Hematopoietic multipotent progenitor cell treated with erythropoietin and hydrocortisone succinate and interleukin-3 and kit ligand, for 17 days (in vitro differentiated cells): ENCODE measurements at places on chromosomes 1 and 21.

GRCh38 chr1:204992201-204992997, 50.6 kb upstream of the CNTN2 start:
- DNase-seq = no peak

- DNase-seq = no peak
Observed at GRCh38 chr21:25639551-25640201, 618 bp downstream of the JAM2 start.

GRCh38 chr1:59258412-59259032, 38.4 kb upstream of the FGGY start:
- DNase-seq = no peak

GRCh38 chr1:159144571-159144970, 26.8 kb upstream of the CADM3 start:
- DNase-seq = no peak

- no peak for DNase-seq
Observed at GRCh38 chr1:63746129-63746864, 27.5 kb upstream of the ROR1 start.

DNA sequence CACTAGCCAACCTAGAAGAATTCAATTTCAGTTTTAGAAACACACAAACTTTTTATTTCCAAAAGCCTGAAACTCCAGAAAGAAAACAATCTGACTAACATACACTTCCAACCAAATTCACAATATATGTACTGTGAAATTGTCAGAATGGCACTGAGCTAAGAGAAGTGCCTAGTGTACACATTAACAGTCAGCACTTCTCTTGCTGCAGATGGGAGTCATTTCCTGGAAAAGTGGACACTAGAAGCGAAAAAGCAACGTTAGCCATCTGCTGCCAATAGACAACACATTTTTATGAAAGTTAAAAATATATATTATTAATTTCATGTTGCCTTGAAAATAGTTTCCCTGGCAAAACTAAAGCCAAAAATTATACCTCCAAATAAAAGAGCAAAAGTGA, 66.1 kb downstream of the EPS15 start:
- DNase-seq = no peak

GRCh38 chr1:153353226-153353947, 4.3 kb upstream of the S100A9 start:
- no peak for DNase-seq

DNA sequence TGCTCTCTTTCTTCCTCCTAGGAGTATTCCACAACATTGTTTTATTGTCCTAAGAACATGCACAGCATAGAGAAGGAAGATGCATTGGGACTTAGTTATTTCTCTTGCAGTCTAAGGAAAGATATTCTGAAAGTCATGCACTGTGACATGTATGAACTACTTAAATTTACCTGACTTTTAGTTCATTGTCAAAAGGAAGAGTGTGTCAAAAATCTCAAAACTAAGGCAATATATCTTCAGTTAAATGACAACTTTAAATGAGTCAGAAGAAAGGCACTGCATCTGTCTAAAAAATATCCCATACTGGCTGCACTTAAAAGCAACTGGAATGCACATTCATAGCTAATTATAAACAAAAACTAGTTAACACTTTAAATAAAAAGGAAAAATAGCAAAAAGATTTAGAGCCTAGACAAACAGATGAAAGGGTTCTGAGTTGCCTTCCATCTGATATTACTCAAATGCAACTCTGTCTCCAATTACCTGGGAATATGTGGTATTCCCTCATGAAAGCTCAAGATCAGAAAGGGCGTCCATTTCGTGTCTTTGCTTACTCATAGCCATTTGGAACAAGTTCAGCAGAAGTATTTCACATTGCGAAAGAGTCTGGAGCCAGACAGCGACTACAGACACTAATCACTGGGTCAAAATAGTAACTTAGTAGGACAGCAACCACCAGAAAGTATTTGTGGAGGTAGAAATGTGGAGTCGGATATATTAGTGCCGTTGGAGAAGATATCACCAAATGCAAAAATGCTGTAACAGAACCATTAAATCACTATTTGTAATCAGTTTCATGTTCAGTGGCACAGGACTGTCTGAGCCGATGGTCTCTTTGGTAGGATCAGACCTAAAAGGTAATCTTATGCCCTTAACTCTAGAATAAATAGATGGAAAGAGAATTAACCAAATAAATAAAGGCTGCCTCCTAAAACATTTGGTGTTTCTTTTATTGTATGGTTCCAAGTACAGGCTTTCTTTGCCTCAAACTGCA, 225.7 kb downstream of the GREM2 start:
- no peak for DNase-seq
